ENCODE measurements at places on chromosomes 11 and 22. TPM values are rescaled to one million over a fixed set of nuclear protein-coding genes. Genes with fewer than 3 reads are reported as not detected.

HEPACAM gene
- not detected for total RNA-seq

GAS2 gene
- total RNA-seq = 1.8 TPM

OR51T1 gene
- total RNA-seq = not detected

HTR3A gene
- total RNA-seq = 4.1 TPM

FAT3 gene
- 30.9 TPM for total RNA-seq

FAM111B gene
- 25.5 TPM for total RNA-seq

GLYATL2 gene
- total RNA-seq = 0.20 TPM

DDTL gene
- total RNA-seq = 5.8 TPM

MPEG1 gene
- 0.05 TPM for total RNA-seq

OR52N1 gene
- not detected for total RNA-seq

SPDYC gene
- total RNA-seq = 0.35 TPM

GRAP2 gene
- 0.64 TPM for total RNA-seq

LIF gene
- 7.2 TPM for total RNA-seq

BRSK2 gene
- total RNA-seq = 34.5 TPM

SAA4 gene
- 0.50 TPM for total RNA-seq

GDPD5 gene
- 5.3 TPM for total RNA-seq

HPX gene
- 2.4 TPM for total RNA-seq

OR4D5 gene
- not detected for total RNA-seq

SYNGR1 gene
- 35.3 TPM for total RNA-seq

Data from WTC11 (cell line).